HFF-Myc (cell line): ENCODE measurements at places on chromosomes 2 and 18.

DNA sequence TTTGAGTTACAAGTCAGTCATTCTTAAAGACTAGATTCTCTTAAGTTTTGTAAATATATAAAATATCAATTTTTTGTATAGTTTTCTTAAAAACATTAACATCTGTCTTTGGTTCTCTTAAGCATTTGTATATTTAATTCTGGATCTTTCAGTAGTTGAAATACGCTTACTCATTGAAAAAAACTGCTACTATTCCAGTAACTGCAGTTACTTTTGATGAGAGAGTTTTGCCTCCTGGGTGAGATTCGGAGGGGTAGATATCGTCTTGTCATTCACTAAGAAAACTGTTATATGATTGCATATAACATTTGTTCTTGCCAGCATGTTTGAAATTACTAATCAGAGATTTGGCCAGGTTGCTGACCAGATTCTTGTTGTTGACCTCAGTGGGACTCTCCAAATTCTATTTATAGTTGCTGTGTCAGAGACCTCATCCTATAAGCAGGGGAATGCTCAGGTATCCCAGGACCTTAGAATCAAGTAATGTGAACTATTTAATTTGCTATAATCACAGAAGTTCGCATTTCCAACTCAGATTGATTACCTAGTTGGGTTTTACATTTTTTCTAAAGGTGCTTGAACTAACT is 7.9 kb downstream of the AGPS start:
- no peak for DNase-seq

DNA sequence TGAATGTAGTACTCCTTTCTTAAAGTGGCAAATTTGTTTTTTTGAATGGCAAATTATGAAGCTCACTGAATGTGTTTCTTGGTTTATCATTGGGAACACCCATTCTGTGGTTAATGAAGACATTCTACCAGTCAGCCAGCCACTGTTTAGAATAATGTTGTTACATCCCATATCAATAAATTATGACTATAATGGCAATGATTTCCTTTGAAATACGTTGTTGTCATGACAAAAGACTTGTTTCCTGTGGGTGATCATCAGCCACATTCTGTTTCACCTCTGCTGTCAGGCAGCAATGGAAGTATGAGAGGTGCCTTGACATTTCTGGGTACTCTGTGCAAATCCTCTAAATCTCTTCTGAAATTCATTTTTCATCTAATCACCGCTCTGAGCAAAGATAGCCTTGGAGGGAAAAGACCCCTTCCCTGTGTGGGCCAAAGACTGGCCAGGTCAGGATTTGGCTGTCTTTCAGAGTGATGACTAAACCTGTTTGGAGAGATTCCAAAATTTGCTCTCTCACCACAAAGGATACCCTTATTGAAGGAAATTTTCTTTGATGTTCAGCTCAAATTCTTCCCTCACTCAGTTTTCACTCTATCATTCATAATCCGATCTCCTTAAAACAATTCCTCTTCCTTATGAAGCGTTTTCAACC is 869.2 kb downstream of the BCL11A start:
- DNase-seq: no peak

- no peak for DNase-seq
Observed at GRCh38 chr2:1744446-1745170, at the start of gene PXDN. Gene PXDN (minus strand): TSS chr2:1744515. CDS start chr2:1744455, 60 bp downstream.

DNA sequence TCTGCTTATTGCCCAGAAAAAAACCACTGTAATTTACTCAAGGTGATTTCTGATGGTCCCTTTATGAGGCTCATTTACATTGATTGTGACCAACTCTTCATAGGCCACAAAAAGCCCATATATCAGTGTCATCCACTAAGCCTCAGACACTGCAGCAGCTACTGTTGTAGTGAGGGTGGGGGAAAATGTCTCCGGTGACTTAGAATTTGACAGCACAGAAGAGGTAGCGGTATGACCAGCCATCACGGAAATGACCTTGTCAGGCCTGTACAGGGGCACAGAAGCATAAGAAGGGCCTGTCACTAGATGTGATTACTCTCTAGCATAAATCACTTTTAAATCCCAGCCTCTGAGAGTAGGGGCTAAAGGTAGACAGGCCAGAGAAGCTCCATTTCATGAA is 190.3 kb downstream of the PAX3 start:
- no peak for DNase-seq

DNA sequence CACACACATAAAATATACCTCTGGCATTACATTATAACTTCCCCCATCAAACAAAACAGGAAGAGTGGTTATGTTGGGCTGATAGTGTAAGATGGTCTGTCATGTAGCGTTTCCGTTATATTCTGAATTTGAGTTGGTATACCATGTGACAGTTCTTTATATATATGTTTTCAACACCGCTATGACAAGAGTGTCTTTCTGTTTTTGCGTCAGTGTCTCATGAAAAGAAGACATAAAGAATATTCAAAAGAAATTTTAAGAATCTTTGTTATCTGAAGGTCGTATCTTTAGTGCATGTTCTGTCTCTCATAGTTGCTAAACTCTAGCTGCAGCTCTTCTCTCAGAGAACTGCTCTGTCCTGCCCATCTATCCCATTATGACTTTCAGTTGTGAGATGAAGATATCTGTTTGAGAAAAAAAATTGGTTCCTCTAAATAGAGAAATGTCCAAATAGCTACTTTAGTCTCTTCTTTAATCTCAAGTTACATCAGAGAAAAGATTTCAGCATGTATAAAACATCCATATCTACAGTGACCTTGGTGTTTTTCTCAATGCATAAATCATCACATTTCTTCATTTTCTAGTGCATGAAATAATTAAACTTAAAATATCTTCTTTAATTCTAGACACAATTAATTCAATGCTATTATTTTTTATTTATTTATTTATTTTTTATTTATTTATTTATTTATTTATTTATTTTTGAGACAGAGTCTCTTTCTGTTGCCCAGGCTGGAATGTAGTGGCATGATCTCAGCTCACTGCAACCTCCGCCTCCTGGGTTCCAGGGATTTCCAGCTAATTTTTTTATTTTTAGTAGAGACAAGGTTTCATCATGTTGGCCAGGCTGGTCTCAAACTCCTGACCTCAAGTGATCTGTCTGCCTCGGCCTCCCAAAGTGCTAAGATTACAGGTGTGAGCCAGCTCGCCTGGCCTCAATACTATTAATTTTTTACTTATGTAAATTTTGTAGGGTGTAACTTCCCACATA is 24.3 kb upstream of the PSME4 start:
- no peak for DNase-seq

- DNase-seq: no peak
Observed at GRCh38 chr18:57943723-57944122, 100.3 kb upstream of the NEDD4L start.

- DNase-seq: no peak
Observed at GRCh38 chr18:44979748-44980147, 299.1 kb downstream of the SETBP1 start.

DNA sequence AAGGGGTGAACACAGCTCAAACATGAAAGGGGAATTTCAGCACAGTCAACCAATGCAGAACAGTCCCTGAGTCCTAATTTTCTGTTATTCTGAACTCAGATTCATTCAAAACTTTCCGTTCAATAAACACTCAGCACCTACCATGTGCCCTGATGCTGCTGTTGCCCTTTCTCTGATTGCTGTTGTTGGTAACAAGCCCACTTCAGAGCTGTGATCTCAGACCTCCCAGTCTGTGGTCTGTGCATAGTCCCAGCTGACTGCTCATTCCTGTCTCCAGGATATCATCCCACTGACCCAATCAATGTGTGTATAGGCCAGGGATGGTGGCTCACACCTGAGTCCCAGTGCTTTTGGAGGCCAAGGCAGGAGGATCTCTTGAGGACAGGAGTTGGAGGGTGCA is 82.7 kb upstream of the SLC35G4 start:
- no peak for DNase-seq

- DNase-seq: no peak
Observed at GRCh38 chr2:164711766-164712138, 90.5 kb upstream of the GRB14 start.

DNA sequence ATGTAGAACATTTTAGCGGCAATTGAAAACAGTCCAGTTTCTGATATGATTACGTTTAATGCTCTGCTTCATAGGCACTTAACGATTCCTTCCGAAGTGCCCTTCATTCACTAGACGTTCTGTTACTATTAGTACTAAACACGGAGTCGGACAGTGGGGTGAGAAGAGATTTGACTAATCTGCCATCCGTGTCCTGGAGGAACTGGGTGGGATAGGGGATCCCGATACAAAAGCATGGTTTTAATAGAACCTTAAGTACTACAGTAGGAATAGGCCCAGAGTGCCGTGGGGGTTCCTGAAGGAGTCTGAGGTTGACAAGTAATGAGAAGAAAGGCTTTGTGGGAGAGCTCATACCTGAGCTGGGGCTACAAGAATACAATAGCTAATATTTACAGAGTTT is 631 bp downstream of the MORN2 start:
- no peak for DNase-seq

GRCh38 chr2:160141912-160142311 is 58.2 kb downstream of the ITGB6 start:
- no peak for DNase-seq

- no peak for DNase-seq
Observed at GRCh38 chr2:201116115-201116958, at the start of gene CFLAR. Gene CFLAR (plus strand): TSS chr2:201116164. CDS start chr2:201129866, 13,702 bp downstream.

GRCh38 chr18:49022311-49023161 is 71.8 kb upstream of the SMAD7 start:
- DNase-seq: no peak

GRCh38 chr2:220782609-220783113 is 789.4 kb downstream of the EPHA4 start:
- no peak for DNase-seq

- DNase-seq: no peak
Observed at GRCh38 chr2:214057986-214058385, 352.9 kb upstream of the VWC2L start.

DNA sequence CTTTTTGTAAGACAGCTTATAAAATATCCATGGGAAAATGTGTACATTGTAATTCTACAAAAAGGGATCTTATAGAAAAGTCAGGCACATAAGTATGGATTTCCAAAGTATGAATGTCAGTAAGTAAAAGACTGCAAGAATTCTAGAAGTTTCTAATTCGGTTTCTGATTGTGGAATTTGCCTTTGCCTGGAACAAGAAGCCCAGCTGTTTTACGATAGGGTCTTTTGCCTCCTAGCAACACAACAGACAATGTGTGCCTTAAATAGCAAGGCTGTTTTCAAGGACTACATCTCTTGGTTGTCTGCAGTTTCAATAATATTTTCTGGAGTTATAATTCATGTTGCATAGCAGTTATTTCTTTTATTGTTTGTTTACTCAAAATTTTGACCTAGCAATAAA is 312.9 kb downstream of the MTX2 start:
- no peak for DNase-seq

DNA sequence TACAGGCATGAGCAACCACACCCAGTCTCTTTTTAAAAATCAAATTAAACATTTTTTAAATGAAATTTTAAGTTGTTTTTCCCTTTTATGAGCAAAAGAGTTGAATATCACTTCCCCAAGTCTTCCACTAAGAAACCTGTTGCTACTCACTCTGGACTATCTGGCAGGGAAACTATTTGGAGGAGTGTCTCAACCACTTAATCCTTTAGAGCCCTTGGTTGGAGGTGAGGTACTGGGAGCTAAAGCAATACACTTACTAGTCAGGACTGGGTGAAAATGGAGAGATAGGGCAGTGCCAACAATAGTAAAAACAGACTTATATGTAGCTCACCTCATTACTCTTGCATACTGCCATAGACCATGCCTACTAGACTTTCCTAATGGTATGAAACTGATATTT is 135.5 kb downstream of the RND3 start:
- DNase-seq: no peak

DNA sequence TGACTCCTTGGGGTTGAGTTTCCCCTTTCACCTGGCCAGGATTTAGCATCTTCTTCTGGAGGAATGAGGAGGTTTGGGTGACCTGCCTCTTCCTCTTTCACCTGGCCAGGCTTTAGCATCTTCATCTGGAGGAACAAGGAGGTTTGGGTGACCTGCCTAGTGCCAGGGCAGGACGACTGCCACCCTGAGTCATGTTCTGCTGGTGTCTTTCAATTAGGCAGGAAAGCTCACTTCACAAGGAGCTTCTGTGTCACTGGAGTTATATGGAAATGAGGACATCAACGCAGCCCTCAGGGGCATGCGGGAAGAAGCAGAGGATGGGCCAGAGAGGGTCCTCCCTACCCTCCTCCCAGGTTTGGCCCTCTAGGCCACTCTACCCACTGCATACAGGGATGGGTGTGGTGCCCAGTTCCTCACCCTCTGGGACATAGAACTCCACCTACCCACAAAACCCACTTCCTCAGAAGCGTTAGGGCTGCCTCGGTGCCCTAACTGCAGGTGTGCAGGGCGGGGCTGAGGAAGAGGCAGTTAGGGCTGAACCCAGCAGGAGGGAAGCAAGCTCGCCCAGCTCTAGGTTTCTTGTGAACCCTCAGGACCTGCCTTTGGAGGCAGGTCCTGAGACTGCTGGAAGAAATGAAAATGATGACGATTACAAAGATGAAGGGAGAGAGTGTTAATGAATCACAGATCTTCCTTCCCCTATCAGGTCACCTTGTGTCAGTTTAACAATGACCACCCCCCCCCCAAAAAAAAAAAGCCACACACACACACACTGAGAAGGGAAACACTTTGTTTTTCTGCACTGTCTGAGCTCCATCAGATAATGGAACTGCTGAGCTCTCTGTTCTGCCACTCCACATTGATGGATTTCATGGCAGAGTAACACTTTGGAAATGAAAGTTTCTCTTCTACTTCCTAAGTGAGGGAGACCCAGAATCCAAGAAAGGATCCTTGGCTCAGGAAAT is 71.0 kb downstream of the ARL4C start:
- DNase-seq: no peak

DNA sequence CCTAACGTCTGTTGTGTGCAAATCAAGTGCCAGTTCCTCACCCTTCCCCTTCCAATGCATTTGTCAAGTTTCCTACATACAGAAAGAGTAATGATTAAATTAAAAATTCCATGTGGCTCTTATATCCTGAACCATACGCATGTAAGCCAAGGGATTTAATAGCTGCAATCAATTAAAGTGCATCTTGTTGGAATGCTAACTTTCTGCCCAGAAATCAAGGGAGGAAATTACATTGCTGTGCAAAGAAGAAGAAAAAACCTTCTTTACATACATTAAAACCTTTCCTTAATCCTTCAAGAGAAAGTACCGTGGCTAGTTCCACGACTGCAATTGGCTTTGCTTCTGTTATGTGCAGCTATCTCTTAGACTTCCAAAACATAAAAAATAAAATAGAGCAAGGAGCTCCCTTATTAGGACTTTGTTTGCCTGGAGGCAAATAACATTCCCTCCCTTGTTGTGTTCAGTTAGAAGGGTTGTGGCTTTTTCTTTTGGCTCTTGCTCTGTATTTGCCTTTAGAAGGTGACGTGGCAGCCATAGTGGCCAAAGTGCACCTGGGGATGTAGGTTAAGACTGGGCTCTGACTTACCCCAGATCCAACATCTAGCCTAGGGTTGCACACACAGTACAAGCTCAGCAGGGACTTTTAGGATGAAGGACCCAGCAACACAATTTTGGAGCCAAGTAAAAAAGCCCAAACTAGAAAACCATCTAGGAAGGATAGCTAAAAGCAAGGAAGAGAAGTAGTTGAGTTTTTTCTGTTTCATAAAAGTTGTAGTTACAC is 158.3 kb downstream of the ANTXR1 start:
- no peak for DNase-seq
